CD8-positive, alpha-beta memory T cell (primary cell): ENCODE measurements at places on chromosomes 1 and 21.
A peak's percentile ranks its signal among the peaks of the same experiment; 100 is the strongest.

- no peak for DNase-seq
Observed at GRCh38 chr1:181100015-181100905, 11.8 kb downstream of the IER5 start.

DNA sequence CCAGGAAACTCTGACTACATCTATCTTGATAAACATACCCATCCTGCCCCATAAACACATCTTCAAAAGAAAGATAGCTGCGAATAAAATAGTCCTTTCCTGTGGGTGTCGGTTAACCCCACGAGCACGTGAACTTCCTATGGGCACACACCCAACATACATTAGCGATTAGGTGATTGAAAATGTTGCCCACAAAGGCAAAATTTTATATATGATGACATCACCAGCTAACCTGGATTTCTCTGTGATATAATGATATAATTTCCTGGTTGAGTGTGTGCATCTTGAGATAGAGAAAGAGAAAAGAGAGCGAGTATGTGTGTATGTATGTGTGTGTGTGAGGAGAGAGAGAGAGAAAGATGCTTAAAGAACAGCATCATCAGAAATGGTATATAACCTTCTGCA, 296.1 kb downstream of the PTPRC start:
- peak; percentile 76 for DNase-seq

DNA sequence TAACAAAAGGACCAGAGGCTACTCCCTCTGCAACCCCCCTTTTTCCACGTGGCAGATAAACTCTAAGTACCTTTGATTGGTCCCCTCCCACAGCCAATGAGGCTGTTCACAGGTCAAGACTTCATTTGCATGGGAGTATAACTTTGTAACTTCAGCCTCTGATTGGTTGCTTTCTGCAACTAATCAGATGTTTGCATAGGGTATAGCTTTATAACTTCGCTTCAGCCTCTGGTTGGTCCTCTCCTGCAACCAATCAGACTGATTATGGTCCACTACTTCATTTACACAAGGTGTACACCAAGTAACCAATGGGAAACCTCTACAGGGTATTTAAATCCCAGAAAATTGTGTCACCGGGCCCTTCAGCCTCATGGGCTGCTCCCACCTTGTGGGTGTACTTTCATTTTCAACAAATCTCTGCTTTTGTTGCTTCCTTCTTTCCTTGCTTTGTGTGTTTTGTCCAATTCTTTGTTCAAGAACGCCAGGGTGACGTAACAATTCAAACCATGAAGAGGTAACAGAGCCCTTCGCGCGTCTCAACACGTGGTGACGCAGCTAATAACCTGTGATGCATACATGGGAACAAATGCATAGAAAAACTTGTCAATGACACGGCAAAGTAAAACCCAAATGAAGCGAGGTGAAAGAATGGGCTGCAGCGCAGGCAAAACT, 47.2 kb downstream of the VPS26C start:
- DNase-seq = no peak

GRCh38 chr1:84939151-84939550, 46.1 kb upstream of the LPAR3 start:
- no peak for DNase-seq

- no peak for DNase-seq
Observed at GRCh38 chr1:177211231-177211630, 40.5 kb downstream of the BRINP2 start.

DNA sequence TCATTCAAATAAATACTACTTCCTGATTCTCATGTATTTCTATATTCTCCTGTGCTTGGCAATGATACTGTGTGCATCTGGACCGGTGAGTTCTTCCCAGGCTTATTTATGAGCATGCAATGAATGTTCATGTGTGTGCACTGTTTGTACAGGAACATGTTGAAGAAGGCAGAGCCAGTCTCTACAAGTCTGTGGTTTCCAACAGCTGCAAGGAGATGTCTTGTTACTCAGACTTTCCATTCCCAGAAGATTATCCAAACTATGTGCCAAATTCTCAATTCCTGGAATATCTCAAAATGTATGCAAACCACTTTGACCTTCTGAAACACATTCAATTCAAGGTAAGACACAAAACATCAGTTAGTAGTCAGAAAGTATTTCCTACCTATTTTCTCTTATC, 19.1 kb downstream of the FMO1 start:
- no peak for DNase-seq

- no peak for DNase-seq
Observed at GRCh38 chr21:41166884-41167283, 1.1 kb upstream of the BACE2 start.

GRCh38 chr1:244273262-244273844, 178.4 kb downstream of the ADSS2 start:
- no peak for DNase-seq

GRCh38 chr1:168504064-168504837, 39.5 kb downstream of the XCL2 start:
- no peak for DNase-seq

GRCh38 chr21:46068516-46069079, 29.3 kb upstream of the COL6A2 start:
- DNase-seq = no peak

DNA sequence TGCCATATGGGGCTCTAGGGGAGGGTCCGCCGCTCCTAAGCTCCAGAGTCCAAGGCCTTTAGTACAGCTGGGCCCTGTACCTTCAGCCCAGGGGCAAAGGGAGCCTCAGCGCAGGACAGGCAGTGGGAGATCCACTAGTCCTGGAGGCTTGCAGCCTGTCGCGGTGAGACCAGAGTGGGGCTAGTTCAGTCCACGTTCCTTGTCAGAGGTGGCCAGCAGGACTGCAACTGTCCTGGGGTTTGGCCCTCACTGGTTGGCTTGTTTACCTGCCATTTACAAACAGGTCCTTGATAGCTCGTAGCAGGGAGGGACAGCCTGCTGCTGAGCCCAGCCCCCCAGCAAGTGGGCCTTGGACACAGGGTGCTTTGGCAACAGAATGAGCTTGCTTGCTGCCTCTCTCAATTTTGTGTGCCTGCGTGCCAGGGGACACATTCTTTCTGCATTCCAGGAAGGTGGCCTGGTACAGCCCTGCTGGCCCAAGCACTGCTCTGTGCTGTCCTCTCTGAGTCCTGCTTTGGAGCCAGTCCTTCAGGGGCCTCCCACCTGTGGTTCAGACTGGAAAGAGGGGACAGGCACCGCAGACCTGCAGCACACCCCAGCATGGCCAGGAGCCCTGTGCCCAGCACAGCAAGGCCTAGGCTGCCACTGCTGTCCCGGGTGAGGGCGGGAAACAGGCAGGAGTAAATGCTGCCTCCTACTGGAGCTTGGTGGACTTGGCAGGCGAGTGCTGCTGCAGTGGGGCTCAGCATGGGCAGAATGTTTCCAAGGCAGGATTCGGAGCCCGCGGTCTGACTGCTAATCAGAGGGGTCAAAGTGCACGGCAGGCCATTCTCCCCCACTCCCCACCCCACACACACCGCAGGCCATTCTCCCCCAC, 15.2 kb downstream of the H6PD start:
- DNase-seq = no peak
